DMS153 (cell line): ENCODE measurements at places on chromosomes 11 and 22.
A peak's percentile ranks its signal among the peaks of the same experiment; 100 is the strongest.

GRCh38 chr11:107953446-107953845 is 25.2 kb downstream of the RAB39A start:
- no peak for DNase-seq

DNA sequence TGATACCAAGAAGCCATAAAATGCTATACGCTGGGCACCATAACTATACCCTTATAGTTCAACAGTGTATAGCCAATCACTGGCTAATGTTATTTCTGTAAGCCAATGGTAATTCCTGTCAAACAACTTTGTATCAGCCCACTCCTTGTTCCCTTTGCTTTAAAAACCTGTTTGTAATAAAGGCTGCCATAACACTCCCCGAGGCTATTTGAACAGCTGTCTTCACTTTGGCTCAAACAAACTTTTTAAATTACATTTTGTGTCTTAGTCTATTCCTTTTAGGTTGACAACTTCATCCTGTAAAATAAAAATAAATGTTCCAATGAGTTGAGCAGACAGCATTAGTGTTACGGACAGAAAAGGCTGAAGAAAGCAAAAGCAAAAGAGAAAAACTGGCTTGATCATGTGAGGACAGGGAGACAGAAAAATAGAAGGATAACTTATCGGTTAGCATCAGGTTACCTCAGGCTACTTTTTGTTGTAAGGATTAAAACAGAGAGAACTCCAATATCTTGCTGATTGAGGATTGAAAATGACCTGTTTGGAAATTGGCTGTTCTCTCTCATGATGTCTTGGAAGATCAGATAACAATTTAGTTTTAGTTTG is 95.0 kb downstream of the AASDHPPT start:
- no peak for DNase-seq

DNA sequence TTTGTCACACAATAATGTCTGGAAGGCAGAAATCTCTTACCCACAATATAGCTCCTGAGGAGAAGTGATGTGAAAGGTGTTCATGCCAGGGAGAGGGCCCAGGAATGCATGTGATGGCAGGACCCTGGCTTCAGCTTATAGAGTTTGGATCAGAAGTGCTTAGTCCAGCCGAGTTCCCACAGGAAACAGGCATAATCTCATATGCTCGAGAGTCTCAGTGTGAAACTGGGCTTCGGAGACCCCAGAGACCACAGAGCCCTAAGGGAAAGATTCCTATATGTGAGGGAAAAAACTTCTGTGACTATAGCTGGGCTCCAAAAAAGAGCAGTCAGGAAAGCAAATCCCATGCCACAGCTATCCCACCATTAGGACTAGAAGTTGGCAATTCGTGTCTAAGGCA is at the start of gene OR52N5:
Gene OR52N5 (minus strand): TSS at position 101 of the 400 bp plus-strand sequence. CDS start 4,721 bp downstream, outside the sequence.
- DNase-seq: no peak

GRCh38 chr11:5250543-5251204 is 1.0 kb upstream of the HBG1 start:
- DNase-seq: no peak

DNA sequence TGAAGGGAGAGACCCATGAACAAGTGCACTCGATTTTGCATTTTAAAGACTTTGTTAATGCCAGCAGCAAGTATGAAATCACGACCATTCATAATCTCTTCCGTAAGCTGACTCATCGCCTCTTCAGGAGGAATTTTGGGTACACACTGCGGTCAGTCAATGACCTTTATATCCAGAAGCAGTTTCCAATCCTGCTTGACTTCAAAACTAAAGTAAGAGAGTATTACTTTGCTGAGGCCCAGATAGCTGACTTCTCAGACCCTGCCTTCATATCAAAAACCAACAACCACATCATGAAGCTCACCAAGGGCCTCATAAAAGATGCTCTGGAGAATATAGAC is 5.9 kb downstream of the SERPIND1 start:
- no peak for DNase-seq

- no peak for DNase-seq
Observed at GRCh38 chr11:47271328-47271727, 1.4 kb downstream of the MADD start.

- DNase-seq: no peak
Observed at GRCh38 chr22:35649026-35649553, 844 bp downstream of the APOL6 start.

DNA sequence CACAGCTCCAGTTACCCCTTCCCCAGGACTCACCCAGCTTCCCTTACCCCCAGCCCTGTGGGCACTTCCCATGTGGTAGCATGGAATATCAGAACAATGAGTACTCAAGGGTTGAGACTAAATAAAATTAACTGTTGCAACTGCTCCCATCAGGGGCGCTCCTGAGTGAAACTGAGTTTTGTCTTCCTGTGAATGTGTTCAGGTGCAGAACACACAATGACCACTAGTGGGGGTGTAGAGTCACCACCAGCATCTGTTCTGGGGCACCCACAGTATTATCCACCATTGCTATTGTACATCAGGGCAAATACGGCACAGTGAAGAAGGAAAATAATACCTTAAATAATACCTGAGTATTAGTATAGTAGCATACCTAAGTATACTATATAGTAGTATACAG is 689.7 kb downstream of the TBC1D22A start:
- DNase-seq: no peak

DNA sequence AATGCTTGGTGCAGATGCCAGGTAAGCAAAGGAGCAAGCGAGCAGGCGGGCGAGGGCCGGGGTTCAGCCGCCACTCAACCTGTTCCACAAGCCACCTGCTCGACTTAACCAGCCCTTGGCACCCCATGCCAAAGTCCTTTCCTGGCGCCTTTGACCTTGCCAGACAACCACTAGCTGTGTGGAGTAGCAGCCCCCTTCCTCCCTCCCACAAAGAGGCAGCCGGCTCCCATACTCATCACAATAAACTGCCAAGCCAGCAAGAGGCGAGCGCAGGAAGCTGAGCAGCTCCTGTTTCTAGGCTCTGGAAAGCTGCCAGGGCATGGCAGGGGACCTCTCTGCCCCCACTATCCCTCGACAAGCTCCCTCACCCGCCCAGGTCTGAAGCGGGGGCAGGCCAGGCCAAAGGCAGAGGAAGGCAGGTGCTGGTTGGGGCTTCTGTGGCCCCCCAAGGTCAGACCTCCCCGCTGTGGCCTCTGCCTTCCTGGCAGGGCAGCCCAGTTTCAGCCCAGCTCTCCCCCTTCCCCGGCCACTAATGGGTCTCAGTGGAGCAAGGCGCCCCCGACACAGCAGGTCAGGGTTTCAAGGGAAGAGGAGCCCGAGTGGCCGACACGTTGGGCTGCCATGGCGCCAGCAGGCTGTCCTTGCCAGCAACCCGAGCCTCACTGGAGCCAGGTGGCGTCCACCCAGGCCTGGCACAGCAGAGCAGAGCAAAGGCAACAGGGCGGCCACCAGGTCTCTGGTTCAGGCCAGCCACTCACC is 15.3 kb downstream of the MACROD1 start:
- peak; percentile 80 for DNase-seq

GRCh38 chr11:18706330-18707243 is 8.0 kb downstream of the TMEM86A start:
- peak; percentile 23 for DNase-seq
